ENCODE measurements at places on chromosomes 16 and 17.

- no peak for DNase-seq
Measured at GRCh38 chr17:57404073-57404472, 147.8 kb downstream of the MSI2 start.

DNA sequence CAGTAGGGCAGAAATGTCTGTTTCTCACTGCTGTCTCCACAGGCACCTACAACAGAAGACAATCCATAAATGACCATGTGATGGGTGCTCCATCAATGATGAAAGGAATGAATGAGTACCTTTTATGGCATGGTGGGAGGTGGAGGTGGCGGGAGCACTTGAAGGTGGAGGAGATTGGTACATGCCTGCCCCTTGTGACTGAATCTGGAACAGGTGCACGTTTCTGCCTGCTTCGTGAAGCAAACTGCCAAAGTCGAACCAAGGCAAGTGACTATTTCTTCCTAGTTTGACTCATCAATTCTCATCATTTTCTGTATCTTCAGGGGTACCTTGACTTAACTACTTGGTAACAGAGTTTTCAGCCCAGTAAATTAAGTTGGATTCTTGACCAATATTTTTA, 25.4 kb downstream of the CDRT15 start:
- DNase-seq: no peak

- peak; percentile 19 for DNase-seq
Measured at GRCh38 chr16:82181461-82182185, 11.6 kb upstream of the MPHOSPH6 start.

- DNase-seq: no peak
Measured at GRCh38 chr17:40859536-40859935, 7.5 kb downstream of the KRT12 start.

- DNase-seq: no peak
Measured at GRCh38 chr17:17497845-17498520, 1.8 kb upstream of the RASD1 start.

DNA sequence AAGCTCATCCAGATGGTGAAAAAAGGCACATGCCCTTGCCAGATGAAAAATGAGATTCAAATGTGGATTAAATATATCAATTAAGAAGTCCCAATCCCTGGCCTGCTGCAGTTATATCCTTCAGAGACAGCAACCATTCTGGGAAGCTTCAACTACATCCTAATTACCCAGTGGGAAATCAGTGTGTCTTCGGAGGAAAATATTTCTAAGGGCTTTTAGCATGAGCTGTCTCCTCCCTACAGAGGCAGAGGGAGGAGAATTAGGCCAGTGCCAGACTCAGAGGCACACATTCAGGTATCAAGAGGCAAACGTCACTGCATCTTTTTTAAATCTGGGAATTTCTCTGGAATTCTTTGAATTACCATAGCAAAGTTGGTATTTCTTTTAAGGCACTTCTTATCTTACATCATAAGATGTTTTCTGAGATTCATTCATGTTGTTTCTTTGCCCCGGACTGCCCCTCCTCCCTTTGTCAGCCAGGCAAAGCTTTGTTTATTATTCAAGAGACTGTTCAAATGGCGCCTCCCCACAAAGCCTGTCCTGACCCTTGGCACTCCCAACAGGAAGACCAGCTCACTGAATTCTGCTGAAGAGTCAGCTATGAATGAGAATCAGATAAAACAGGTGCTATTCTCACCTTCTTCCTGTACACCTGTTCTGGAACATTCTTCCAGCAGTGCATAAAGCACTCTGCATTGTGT, 38.3 kb upstream of the SMPD3 start:
- no peak for DNase-seq

- DNase-seq: peak; percentile 60
Measured at GRCh38 chr17:41687828-41688640, 651 bp upstream of the EIF1 start.

DNA sequence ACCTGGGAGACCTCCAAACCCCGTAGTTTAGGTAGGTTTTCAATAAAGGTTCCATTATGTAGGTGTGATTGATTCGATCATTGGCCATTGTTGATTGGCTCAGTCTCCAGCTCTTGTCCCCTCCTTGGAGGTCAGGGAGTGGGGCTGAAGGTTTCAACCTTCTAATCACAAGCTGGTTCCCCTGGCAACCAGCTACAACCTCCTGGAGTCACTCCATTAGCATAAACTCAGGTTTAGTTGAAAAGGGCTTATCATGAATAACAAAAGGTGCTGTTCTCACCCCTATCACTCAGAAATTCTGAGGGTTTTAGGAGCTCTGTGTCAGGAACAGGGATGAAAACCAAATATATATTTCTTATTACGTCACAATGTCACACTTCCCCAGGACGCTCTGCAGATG, 28.5 kb downstream of the TMEM132E start:
- DNase-seq: no peak

GRCh38 chr17:77727037-77727615, 231.4 kb upstream of the TNRC6C start:
- no peak for DNase-seq

DNA sequence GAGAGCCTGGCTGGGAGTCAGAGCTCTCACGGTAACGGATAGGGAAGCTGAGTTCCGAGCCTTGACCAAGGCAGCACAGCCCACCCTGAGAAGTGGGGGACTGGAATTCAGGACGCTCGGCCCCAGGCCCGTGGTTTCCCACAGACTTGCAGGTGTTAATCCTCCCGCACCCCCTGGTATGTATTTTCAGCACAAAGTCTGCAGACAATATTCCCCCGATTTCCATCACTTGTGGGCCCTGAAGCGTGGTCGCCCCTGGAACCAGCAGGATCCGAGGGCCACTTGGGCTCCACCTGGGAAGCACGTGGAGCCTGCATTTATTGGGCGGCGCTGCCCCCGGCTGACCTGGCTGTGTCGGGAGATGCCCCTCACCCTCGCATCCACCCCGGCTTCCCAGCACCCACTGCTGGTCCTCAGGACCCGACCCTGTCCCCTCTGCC, 60.2 kb downstream of the WSB1 start:
- no peak for DNase-seq

GRCh38 chr16:55955845-55956244, 80.7 kb upstream of the CES5A start:
- peak; percentile 44 for DNase-seq

GRCh38 chr16:87956365-87957231, 5.4 kb downstream of the BANP start:
- DNase-seq: peak; percentile 35

- DNase-seq: no peak
Measured at GRCh38 chr17:73985466-73986015, 217.9 kb upstream of the RPL38 start.

GRCh38 chr16:25066747-25067631, 44.6 kb upstream of the LCMT1 start:
- peak; percentile 87 for DNase-seq

DNA sequence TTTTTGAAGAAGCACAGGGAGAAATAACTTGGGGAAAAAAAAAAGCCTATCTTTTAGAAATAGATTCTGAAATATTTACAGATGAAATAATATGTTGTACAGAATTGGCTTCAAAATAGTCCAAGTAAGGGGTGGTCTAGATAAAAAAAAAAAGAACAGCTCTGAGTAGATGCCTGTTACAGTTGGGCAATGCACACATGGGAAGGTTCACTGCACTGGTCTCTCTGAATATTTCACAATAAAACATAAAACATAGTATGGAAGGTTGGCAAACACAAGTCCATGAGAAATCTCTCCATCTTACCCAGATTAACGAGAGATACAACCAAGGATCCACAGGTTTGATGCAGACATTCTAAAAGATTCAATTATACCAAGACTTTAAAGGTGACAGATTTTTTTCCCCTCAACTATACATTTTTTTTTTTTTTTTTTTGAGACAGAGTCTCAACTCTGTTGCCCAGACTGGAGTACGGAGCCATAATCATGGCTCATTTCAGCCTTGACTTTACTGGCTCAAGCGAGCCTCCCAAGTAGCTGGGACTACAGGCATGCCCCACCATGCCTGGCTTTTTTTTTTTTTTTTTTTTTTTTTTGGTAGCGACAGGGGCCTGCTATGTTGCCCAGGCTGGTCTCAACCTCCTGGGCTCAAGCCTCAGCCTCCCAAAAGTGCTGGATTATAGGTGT, 58.0 kb downstream of the KANSL1 start:
- DNase-seq: no peak

GRCh38 chr16:11783319-11784037, 13.6 kb downstream of the ZC3H7A start:
- DNase-seq: no peak

DNA sequence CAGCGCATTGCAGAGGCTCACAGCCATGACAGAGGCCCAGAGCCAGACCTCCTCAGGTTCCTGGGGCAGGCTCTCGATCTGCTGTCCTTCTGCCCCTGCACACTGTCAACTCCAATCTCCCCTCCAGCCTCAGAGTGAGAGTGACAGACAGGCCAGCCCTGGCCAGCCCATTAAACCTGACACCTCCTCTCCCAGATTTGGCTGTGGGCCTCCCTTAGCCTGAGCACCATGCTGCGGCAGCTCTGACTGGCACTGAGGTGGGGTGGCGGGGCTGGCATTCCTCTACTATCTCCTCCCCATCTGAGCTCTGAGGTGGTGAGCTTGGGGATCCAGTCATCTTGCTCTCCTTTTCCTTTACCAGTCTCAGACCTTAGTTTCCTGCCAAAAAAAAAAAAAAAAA, 15.5 kb upstream of the C1QL1 start:
- no peak for DNase-seq

GRCh38 chr16:67201411-67202345, 2.7 kb downstream of the ELMO3 start:
- DNase-seq: no peak

DNA sequence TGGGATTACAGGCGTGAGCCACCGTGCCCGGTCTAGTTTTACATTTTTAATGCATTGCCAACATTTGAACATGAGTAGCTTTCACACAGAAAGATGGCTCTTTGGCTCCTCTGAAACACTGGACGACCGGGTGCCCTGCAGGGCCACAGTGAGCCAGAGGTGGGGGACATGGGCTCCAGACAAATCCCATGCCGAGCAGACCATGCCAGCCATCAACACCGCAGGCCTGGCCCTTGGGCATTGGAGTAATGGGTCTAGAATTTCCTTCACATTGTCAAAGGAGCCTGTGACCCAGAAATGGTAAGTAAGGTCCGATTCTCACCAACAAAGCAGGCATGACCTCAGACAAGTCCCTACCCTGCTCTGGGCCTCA, 21.4 kb upstream of the MPRIP start:
- DNase-seq: no peak
